NCI-H2081 treated with DMSO at 0.1 percent for 48 hours (cell line): ENCODE measurements at places on chromosomes 6 and 20.

GRCh38 chr6:106617302-106617701 lies 12.0 kb downstream of the RTN4IP1 start:
- DNase-seq = no peak

DNA sequence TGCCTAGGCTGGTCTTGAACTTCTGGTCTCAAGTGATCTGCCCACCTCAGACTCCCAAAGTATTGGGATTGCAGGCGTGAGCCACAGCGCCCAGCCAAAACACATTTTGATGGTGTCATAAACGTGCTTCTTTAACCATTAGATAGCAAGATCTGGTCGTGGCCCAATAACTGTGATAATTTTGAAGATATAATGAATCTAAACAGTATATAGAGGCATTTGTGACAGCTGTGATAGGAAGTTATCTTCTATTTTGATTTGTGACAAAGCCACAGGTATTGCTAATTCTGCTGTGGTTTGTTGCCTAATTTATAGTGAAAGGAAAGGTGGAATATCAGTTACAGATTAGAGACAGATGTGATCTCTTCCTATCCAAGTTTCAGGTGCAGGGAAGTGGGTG lies 695 bp upstream of the OXT start:
- no peak for DNase-seq

DNA sequence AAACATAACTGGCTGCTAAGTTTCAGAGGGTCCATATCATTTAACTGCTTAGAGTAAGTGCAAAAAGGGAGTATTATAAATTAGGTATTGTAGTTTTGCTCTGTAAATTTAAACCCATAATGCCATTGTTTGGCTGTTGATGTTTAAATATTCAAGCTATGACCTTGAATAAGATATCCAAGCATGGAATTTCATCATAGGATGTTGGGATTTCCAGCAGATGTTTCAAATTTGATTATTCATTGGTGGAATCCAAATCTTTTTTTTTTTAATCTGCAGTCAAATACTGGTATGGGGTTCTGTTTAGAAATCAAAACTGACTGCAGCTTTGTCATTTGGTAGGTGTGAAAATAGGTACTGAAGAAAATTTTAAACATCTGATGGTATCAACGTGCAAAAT lies 161.0 kb downstream of the KHDC1L start:
- no peak for DNase-seq

DNA sequence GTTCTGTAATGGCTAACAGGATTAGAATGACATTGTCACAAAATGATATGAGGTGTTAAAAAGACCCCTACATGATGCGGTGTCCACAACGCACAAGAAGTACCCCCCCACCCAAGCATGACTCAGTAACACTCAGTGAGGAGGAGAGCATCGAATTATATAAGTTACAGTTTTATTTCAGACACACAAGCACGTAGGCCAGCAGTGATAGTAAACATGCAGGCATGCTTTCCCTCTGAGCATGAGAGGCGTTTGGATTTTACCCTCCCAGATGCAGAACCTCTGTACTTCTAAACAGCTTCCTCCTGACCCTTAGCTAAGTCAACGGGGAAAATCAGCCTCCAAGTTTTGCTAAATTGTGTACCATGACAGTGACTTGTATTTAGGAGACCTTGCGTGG lies 23.9 kb downstream of the GNAS start:
- no peak for DNase-seq

DNA sequence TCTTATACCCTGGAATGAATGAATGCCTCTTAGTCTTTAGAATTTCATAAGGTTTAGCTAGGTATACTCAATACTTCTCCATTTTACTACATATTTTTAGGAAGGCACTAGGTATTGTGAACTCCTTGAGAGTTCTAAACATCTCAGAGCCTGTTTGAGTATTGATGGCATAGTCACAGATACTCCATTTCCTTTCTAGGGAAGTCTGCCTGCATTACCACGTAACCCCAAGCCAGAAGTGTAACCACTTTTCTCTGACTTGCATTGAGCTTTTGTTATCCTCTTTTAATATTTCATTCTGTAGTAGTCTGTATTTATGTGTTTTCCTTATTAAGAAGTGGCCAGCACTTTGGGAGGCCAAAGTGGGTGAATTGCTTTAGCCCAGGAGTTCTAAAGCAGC lies 12.2 kb downstream of the TOP1 start:
- no peak for DNase-seq

DNA sequence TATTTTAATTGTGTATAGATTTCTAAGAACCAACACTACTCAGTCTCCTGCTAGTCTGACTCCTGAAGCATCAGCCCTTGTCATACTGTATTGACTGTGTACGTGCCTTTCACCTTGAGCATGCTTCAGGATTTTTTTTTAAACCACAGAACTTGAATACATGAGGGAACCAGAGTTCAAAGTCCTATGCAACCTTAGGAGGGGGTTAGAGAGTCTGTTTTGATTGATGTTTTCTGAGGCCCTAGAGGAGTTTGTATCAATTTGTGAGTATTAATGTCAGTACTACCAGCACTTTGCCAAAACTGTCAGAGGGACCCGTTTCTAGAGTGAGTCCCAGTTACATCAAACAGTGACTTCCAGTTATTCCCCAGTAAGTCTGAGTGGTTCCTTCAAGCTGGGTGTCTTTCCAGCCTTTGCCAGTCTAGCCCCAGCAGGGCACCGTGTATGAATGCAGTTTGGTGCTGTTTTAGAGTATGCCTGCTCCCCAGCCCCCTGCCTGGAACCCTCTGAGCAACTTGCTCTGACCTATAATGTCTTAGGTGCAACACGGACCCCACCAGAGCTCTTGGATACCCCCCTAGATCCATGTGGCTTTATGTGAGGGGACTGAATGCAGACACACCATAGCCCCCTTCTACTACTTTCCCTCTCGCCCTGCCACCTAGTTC lies 8.5 kb downstream of the TP53INP2 start:
- no peak for DNase-seq

DNA sequence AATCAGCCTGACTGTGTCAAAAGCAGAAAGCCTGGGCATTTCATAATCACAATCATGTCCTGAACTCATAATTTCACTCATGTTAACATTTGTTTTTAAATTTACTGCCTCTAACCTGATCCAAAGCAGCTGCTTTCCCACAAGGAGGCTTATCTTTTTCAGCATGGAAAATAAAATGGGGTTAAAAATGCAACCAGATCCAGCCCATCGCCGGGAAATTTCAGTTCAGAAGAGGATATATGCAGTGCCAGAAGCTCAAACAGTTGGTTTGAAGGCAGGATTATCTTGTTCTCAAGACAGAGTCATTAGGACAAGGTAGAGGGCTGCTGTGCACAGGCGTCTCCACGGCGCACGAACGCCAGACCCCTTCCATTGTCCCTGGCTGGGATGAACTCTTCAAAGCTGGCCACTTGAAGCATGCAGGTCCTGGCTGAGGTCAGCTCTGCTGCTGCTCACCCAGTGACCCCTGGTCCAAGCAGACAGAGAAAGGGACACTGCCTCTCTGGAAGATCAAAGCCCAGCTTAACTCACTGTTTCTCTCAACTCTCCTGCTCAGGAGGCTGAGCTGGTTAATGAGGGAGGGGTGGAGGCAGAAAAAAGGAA lies 191.1 kb upstream of the HEY2 start:
- DNase-seq = no peak

- DNase-seq = no peak
Observed at GRCh38 chr6:5785249-5785648, 221.5 kb downstream of the NRN1 start.

DNA sequence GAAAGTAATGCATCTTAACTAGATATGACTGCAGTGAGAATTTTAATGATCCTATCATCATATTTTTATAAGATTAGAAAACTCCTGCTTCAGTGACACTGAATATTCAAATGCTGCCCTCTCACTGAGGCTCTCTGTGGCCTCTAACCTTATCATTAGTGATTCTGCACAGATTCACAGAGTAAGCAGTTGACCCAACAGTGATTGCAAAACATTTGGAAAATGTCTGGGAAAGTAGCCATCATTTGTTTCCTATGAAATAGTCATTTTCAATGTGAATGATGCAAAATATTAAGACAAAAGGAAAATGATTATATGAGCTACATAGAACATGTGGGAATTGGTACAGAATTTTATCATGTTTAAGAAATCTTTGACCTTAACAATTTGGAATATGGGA lies 210.3 kb downstream of the TBX18 start:
- DNase-seq = no peak

DNA sequence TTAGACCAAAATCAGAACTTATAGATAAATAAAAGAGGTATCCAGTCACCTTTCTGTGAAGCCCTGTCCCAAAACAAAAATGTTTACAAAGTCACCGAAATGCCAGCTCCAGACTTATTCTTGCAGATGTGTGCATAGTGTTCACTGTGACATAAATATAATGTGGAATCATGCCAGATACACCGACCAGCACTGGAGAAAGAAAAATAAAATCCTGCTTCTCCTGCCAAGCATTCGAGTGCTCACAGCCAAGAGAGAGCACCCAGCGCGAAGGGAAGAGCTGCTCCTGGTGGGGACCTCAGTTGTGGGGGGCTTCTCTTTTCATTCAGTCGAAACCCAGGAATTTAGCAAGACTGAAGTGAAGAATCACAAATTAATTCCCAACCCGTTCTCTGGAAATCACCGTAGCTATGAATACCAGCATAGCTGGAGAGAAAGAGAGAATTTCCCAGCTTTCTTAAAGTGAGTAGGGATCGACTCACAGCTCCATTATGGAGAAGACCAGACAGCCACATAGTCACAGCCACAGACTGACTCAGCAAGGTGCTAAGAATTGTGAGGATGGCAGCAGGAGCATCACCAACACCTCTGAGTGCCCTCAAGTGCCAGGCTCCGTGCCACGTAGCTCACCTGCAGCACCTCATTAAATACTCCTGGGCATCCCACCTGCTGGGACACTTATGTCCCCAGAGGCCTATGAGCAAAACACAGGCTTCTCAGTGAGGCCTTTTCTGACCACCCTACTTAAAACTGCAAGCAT lies 33.2 kb downstream of the BFSP1 start:
- DNase-seq = no peak

DNA sequence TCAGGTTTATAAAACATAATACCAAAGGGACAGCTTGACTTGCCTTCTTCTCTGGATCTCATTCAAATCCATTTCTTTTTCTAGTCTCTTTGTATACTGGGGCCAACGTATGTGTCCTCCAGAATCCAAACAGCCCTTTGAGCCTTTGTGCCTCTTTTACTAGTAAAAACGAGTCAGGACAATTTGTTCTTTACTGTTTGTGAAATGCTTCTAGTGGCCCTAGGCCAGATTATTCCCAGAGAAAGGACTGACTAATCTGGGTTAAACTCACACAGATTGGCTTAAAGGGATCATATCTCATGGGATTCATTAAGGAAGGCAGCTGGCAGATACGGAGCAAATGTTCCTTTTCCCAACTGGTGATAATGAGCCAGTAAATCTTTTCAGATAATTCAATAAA lies 32.1 kb upstream of the MANEA start:
- no peak for DNase-seq

GRCh38 chr20:26135325-26136110 lies 438.9 kb upstream of the ZNF337 start:
- DNase-seq = no peak

GRCh38 chr6:139370283-139370998 lies 4.0 kb downstream of the CITED2 start:
- DNase-seq = no peak

DNA sequence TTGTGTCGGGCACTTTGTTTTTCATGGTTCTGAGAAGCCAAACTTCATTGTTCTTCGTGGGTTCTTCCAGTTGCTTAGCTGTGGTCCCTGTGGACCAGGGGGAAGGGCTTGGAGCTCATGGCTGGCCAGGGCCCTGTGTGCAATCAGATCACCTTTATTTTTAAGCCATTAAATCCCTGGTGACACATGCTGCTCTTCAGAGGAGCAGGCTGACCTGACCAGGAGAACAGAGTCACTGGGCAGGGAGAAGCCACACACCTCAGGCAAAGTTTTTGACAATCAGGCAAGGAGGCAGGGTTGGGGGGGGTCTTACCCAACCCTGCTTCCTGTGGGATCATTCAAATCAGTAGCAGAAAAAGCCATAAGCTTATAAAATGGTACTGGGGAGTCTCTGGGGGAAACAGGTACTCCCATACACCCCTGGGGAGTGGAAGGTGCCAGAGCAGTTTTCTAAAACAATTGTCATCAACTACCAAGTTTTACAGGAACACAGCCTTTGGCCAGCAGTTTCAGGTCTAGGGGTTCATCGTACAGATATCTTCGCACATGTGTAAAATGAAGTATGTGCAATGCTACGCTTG lies 37.0 kb upstream of the PREX1 start:
- DNase-seq = no peak

GRCh38 chr6:16044211-16044643 lies 84.7 kb upstream of the MYLIP start:
- no peak for DNase-seq

- no peak for DNase-seq
Observed at GRCh38 chr6:146912730-146913685, 291.2 kb upstream of the STXBP5 start.

DNA sequence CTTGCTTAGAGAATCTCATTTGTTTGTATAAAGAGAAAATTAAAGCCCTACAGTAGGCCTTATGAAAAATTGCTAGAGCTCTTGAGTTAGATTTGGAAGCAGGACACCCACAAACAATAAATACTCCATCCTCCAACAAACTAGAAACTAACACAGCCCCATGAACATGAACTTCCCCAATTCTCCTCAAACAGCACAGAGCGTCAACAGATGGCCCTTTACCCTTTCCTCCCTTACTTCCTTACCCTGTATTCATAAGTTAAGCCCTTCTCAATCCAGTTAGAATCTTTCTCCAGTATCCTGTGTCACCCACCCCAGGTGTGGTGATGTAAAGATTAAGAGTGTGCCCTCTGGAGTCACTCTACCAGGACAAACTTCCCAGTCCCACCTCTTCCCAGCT lies 113.7 kb downstream of the UNC5CL start:
- DNase-seq = no peak

DNA sequence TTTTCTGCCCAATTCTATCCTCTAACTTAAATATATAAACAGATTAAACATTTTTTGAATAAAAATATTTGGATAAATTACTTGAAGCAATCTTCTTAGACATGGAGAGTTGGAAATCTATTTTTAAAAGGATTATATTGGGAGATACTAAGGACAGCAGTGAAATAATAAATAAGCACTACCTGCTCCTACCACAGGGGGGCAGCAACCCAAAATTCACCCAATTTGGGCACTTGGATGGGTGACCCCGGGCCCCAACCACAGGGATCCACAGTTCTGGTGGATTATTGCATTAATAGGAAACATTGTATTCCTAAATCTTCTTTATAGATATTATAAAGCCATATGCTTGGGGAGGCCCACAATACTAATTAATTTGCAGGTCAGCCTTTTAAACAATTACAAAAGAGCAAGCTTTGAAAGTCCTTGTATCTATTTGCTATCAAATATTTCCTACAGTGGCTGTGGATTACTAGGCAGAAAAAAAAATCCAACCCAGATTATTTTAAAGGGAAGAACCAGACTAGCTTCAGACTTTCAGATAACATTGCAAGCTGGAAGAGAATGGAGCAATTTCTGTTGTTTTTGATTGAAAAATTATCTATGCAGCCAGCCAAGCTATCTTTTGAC lies 66.4 kb upstream of the PDE10A start:
- DNase-seq = no peak

- DNase-seq = no peak
Observed at GRCh38 chr20:3749689-3750531, 17.4 kb downstream of the HSPA12B start.
